Vagina (tissue), 2 donors: ENCODE measurements at places on chromosomes 2 and 18. TPM values are rescaled to one million over a fixed set of nuclear protein-coding genes. Genes with fewer than 3 reads are reported as not detected.

DNA sequence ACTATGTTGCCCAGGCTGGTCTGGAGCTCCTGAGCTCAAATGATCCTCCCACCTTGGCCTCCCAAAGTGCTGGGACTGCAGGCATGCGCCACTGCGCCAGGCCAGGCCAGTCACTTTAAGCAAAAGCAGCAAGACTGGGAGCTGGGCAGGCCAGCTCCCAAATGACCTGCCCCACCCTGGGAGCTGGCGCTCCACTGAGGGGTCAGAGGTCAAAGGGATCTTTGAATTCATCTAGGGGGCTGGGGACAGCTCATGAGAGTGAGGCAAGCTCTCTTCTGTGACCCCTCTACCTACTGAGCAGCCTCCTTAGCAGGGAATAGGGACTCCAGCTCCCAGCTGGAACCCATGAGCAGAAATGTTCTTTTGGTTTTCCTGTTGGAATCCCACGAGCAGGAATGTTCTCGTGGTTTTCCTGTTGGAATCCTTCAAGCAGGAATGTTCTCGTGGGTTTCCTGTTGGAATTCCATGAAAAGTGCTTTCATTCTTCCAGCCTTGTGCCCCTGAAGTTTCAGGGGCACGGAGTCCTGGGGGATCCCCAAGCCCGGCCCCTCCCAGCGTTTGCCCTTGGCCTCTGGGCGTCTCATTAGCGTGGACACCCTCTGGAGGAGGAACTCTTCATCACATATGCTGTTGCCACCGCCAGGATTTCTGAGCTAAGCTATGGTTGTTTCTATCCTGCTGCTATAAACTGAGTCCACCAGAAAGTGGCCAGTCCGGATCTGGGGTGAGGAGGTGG is 162.0 kb upstream of the HAAO start:
- H3K27ac ChIP-seq, result peak overlapping the region; percentile 46
- DNase-seq, result no peak
- H3K36me3 ChIP-seq, result no peaks in the 10 kb centered on the region
- no peaks in the 10 kb centered on the region for H3K27me3 ChIP-seq
- H3K4me1 ChIP-seq, result peaks cover 34% of the 10 kb centered on the region

DNA sequence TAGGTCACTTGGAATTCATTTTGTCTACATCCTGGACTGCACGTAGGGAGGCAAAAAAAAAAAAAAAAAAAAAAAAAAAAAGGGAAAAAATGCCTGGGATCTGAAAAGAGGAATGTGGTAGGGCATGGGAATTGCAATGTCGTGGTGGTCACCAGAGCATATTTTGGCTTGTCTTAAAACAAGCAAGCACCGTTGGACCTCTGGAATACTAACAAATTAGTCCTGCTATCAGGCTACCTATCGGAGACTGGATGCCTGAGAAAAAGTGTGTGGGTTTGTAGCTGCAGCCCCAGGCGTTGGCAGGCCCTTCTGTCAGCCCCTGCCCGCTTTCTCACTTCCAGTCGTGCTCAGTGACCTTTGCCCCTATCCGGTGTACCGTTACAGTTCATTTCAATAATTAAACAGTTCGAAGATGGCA is 588.5 kb upstream of the ZEB2 start:
- DNase-seq, result no peak
- H3K27ac ChIP-seq, result no peak overlapping the region
- no peaks in the 10 kb centered on the region for H3K36me3 ChIP-seq
- no peak overlapping the region for H3K4me3 ChIP-seq
- H3K27me3 ChIP-seq, result no peaks in the 10 kb centered on the region

GRCh38 chr2:150472511-150472899 is 15.0 kb downstream of the RND3 start:
- H3K36me3 ChIP-seq, result peaks cover 28% of the 10 kb centered on the region
- no peak for DNase-seq
- H3K4me1 ChIP-seq, result peaks cover 70% of the 10 kb centered on the region
- H3K27ac ChIP-seq, result peak overlapping the region; percentile 18
- H3K4me3 ChIP-seq, result no peak overlapping the region
- H3K27me3 ChIP-seq, result no peaks in the 10 kb centered on the region

GRCh38 chr18:43526426-43527145 is 249.3 kb upstream of the SYT4 start:
- H3K36me3 ChIP-seq, result no peaks in the 10 kb centered on the region

GRCh38 chr18:26639149-26639548 is 90.8 kb upstream of the KCTD1 start:
- H3K27me3 ChIP-seq, result no peaks in the 10 kb centered on the region
- no peak for DNase-seq
- no peak overlapping the region for H3K27ac ChIP-seq
- no peak overlapping the region for H3K4me3 ChIP-seq

Gene PFN4
- not detected for total RNA-seq

Gene ATRAID
- 150 TPM for total RNA-seq
